ENCODE measurements at places on chromosomes 3 and 15.

GRCh38 chr3:17052363-17052762, 167.6 kb downstream of the PLCL2 start:
- DNase-seq, result no peak

DNA sequence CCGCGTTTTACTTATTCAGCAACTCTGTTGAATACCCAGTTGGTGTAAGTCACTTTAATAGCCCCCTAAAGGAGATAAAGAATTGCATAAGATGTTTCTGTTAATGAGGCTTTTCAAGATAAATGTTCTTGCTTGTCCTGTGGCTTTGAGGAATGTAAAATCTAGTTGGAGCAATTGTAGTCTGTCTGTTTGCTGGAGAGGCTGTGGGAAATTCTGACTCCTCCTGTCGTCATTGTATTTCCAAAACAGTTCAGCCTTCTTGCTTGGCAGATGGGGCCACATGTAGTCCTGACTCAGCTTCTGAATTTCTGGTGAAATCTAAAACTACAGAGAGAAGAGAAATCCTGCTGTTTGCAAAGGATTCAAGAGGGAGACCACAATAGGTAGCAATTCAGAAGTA, 114.4 kb downstream of the RYR3 start:
- DNase-seq, result no peak

DNA sequence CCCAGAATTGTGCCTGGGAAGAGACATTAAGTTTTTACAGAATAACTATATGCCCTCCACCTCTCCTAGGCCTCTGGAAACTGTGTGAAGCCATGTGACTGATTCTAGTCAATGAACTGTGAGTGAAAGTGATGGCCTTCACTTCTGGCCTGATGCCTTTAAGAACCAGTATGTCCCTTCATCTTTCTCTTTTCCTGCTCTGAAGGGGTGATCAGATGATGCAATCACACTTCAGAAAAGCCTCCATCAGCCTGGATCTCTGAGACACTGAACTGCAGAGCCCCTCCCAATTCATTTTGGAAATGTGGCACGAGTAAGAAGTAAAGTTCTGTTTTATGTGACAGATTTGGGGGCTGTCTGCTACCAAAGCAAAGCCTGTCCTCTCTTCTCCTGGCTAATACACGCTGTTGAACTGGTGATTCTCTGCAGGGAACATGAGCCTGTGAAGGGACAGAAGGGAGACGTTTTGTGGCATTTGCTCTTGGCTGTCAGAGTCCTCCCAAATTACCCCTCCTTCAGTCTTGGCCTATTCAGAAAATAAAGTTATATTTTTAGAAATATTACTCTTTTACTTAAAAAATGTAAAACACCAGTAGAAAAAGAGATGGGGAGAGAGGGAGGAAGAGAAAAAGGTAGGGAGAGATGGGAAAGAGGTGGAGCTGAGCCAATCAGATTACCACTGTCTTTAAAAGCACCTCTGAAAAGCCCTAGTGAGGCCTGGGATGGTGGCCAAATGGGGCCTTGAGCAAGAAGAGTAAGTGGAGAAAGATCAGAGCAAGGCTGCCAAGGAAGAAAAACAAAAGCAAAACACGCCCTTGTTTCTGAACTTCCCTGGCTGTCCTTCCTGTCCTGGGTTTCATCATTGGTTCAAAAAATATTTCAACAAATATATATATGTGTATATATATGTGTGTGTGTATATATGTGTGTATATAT, 40.9 kb upstream of the RYK start:
- DNase-seq, result no peak

GRCh38 chr3:165874663-165875489, 37.7 kb upstream of the BCHE start:
- DNase-seq, result no peak

- DNase-seq, result no peak
These were observed 314.4 kb downstream of the MECOM start for GRCh38 chr3:169348929-169349621.
